Hippocampal formation (tissue), 2 donors: ENCODE measurements at places on chromosomes 12 and 14.
A peak's percentile ranks its signal among the peaks of the same experiment; 100 is the strongest.

DNA sequence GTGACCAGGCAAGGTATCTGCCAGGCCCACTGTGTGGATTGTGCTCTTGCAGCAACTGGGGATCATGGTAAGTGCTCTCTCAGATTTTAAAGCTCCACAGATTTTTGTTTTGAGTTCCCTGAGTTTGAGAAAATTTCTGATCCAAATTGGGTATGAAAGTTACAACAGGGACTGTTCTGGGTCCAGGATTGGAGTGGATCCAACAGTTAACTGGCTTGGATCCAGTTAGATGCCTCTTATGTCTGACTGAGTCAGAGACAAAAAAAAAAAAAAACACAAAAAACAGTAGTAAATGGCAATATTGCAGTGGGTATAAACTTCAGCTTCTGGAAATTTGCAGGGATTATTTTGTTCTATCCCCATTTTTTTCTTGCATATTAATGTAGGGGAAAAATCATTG lies 598.8 kb downstream of the C12orf50 start:
- DNase-seq, result no peak

- DNase-seq, result no peak
These were observed 96.3 kb upstream of the CCND2 start for GRCh38 chr12:4177262-4177661.

- no peak for DNase-seq
These were observed 66.2 kb downstream of the IRF2BPL start for GRCh38 chr14:76962303-76962660.

GRCh38 chr14:56199982-56200577 lies 81.9 kb downstream of the PELI2 start:
- no peak for DNase-seq

GRCh38 chr12:109497675-109498074 lies 20.2 kb downstream of the UBE3B start:
- no peak for DNase-seq

DNA sequence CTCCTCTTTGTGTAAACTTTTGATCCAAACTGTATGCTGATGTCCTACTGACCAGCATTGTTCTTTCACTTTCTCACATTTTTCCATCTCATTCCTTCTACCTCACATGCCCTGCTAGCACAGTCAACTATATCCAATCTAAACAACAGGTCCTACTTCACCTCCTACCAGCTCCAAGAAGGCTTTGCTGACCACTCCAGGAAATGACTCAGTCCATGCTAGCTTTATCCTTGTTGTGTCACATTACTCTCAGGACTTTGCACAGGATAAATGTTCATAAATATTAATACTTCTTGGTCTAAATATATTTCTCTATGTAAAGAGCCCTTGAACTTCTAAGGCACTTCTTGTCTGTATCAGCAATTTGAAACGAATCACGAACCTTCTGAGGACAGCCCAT lies 64.9 kb upstream of the PCED1B start:
- DNase-seq, result no peak

DNA sequence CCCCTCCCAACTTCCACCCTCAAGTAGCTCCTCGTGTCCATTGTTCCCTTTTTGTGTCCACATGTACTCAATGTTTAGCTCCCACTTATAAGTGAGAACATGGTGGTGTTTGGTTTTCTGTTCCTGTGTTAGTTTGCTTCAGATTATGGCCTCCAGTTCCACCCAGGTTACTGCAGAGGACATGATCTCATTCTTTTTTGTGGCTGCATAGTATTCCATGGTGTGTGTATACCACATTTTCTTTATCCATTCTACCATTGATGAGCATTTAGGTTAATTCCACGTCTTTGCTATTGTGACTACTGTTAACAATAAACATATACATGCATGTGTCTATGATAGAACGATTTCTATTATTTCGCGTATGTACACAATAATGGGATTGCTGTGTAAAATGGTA lies 362.6 kb downstream of the TMTC2 start:
- no peak for DNase-seq

DNA sequence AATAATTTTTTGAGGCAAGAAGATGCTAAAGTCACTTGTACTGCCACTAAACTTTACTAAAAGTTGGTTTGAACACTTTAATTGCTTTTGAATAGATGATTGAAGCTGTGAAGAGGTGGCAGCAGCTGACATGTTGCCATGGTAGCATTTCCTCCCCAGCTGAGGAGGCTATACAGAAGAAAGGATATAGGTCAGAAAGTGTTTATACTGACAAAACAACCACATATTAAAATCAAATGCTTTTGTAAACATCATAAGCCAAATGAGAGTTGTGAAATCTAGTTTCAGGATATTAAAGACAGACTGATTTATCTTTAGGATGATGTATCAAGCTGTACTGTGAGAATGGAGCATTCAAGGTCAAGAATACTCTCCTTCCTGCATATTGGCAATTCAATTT lies 41.7 kb downstream of the TSPAN19 start:
- no peak for DNase-seq

GRCh38 chr12:124162151-124163110 lies 132.5 kb upstream of the RFLNA start:
- no peak for DNase-seq

DNA sequence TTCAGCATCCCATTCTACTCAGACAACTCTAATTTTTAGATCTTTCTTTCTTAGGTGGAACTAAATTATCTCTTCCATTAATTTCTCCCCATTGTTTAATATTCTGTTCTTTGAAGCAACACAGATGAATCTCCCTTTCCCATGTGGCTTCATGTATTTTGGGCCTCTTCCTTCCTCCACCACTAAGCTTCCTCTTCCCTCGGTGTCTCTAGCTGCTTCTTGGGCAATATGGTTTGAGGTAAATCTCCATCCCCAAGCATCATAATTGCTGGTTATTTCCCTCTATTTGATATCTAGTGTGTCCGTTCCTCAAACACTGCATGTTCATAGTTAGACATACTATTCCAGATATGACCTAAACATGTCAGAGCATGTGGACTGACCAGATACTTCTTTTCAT lies 119.2 kb downstream of the PELI2 start:
- DNase-seq, result no peak

- DNase-seq, result no peak
These were observed 5.7 kb downstream of the MAP3K9 start for GRCh38 chr14:70803321-70804310.

- no peak for DNase-seq
These were observed 404.4 kb downstream of the TRHDE start for GRCh38 chr12:72676556-72676955.

GRCh38 chr12:81539279-81539678 lies 219.9 kb downstream of the PPFIA2 start:
- no peak for DNase-seq

DNA sequence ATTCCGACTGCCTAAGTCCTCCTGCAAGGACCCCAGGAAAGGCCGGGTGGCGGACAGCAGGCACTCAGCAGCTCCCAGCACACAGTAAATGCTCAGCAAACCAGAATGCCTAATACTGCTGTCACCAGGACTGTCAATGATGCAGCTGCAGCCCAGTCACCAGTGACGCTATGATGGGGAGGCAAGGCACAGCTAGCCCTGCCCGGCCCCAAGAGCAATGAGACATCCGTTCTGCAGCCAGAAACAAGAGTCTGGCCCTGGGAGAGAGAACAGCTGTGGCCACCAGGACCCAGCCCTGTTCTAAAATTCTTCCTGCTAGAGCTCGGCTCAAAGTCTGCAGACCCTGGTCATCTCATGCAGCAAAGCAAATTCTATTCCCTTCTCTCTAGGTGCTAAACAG lies 69.8 kb downstream of the NCOR2 start:
- DNase-seq, result peak; percentile 68

DNA sequence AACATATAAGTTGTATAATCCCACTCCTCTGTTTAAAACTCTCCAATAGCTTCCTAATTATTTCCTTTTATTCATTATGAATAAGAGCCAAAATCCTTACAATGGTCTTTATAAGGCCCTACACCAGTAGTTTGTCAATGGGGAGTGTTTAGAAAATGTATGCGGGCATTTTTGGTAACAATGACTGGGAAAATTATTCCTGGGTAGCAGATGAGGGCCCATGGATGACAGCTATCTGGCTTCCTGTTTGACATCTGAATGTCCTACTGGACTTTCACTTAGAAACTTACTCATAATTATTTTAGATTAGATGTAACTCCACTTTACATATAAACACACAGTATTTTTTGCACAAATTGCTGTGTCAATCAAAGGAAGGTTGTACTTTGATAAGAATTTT lies 101.2 kb downstream of the PAPLN start:
- no peak for DNase-seq

- DNase-seq, result no peak
These were observed 36.7 kb upstream of the RIMBP2 start for GRCh38 chr12:130752692-130753230.

- no peak for DNase-seq
These were observed 31.0 kb upstream of the LGALS3 start for GRCh38 chr14:55097881-55098560.

DNA sequence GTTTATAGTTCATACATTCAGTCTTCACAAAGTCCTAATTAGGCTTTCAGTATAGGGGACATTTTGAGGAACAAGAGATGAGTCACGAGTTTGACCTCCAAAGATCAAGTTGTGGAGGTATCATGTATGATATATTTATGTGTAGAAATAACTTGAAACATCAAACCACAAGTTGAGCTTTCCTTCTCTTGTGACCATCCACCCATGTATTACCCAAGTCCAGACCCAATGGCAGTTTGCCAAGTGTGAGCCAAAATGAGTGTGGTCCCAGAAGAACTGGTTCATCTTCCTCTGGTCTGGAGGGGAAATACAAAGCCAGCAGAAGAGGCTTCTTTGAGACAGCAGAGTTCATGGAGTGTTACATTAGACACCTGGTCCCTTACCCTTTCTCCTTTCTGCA lies 104.9 kb downstream of the ATP23 start:
- DNase-seq, result no peak

- DNase-seq, result no peak
These were observed 71.6 kb upstream of the MDGA2 start for GRCh38 chr14:47746986-47747385.
